ENCODE measurements at places on chromosomes 2 and 18. TPM values are rescaled to one million over a fixed set of nuclear protein-coding genes. Genes with fewer than 3 reads are reported as not detected.

GRCh38 chr2:174738841-174739240, 25.4 kb downstream of the CHRNA1 start:
- H3K27ac ChIP-seq, result no peak overlapping the region
- no peak for DNase-seq
- no peaks in the 10 kb centered on the region for H3K27me3 ChIP-seq
- no peak overlapping the region for H3K4me3 ChIP-seq

- no peak overlapping the region for H3K27ac ChIP-seq
- no peak overlapping the region for H3K4me3 ChIP-seq
- peaks cover 18% of the 10 kb centered on the region for H3K36me3 ChIP-seq
- peaks cover 8% of the 10 kb centered on the region for H3K27me3 ChIP-seq
Observed at GRCh38 chr18:49494660-49495059, 7.6 kb upstream of the C18orf32 start.

GRCh38 chr2:26674002-26674751, 18.3 kb upstream of the KCNK3 start:
- H3K36me3 ChIP-seq, result no peaks in the 10 kb centered on the region
- no peak for DNase-seq
- H3K4me3 ChIP-seq, result no peak overlapping the region
- no peaks in the 10 kb centered on the region for H3K4me1 ChIP-seq
- peaks cover 7% of the 10 kb centered on the region for H3K27me3 ChIP-seq

LRP1B gene
- polyA plus RNA-seq, result 0.12 TPM

TLX2 gene
- polyA plus RNA-seq, result not detected

EVA1A gene
- 3.5 TPM for polyA plus RNA-seq
